Temporal lobe (tissue), 4 donors: ENCODE measurements at places on chromosomes 3 and 15. TPM values are rescaled to one million over a fixed set of nuclear protein-coding genes. Genes with fewer than 3 reads are reported as not detected.

Gene XCR1
- total RNA-seq = not detected

Gene PRR20G
- total RNA-seq = not detected

Gene KNL1
- total RNA-seq = 3.7 TPM

Gene ATP13A4
- 15.7 TPM for total RNA-seq

Gene ALPK3
- total RNA-seq = 0.98 TPM

Gene IGSF11
- total RNA-seq = 8.9 TPM

Gene CNTN6
- total RNA-seq = 10.8 TPM

Gene LINGO1
- total RNA-seq = 46.2 TPM

Gene CILP
- 0.25 TPM for total RNA-seq

Gene ANKRD63
- 0.49 TPM for total RNA-seq

Gene SCN5A
- 1.5 TPM for total RNA-seq

Gene GP5
- under 0.01 TPM for total RNA-seq

Gene C2CD4A
- not detected for total RNA-seq
